ENCODE measurements at places on chromosomes 7 and 10.

- DNase-seq = no peak
Measured at GRCh38 chr10:17239345-17240085, 11.5 kb downstream of the VIM start.

- no peak for DNase-seq
Measured at GRCh38 chr7:36036590-36036989, 116.5 kb upstream of the EEPD1 start.

GRCh38 chr7:117012696-117013095 lies 59.4 kb downstream of the ST7 start:
- no peak for DNase-seq

GRCh38 chr10:59606551-59606961 lies 103.1 kb downstream of the SLC16A9 start:
- DNase-seq = no peak

GRCh38 chr7:140714331-140715040 lies 18.0 kb downstream of the NDUFB2 start:
- DNase-seq = peak; percentile 9

GRCh38 chr10:109968953-109969759 lies 38.6 kb upstream of the ADD3 start:
- DNase-seq = no peak
